Glomerular endothelial cell (primary cell): ENCODE measurements at places on chromosomes 3 and 15. TPM values are rescaled to one million over a fixed set of nuclear protein-coding genes. Genes with fewer than 3 reads are reported as not detected.

The SAMD7 gene
- not detected in 2 replicates for total RNA-seq

The LDHAL6B gene
- total RNA-seq = not detected in 2 replicates

The IQCH gene
- 1.1 and 1.5 TPM in 2 replicates for total RNA-seq

The ASB14 gene
- total RNA-seq = not detected in 2 replicates

The SLC2A2 gene
- not detected in 2 replicates for total RNA-seq

The DTWD1 gene
- total RNA-seq = 8.6 and 12.6 TPM in 2 replicates

The PLOD2 gene
- 79.1 and 122 TPM in 2 replicates for total RNA-seq

The NMNAT3 gene
- 0.68 and 1.5 TPM in 2 replicates for total RNA-seq

The MINAR1 gene
- total RNA-seq = 0.29 and 1.5 TPM in 2 replicates

DNA sequence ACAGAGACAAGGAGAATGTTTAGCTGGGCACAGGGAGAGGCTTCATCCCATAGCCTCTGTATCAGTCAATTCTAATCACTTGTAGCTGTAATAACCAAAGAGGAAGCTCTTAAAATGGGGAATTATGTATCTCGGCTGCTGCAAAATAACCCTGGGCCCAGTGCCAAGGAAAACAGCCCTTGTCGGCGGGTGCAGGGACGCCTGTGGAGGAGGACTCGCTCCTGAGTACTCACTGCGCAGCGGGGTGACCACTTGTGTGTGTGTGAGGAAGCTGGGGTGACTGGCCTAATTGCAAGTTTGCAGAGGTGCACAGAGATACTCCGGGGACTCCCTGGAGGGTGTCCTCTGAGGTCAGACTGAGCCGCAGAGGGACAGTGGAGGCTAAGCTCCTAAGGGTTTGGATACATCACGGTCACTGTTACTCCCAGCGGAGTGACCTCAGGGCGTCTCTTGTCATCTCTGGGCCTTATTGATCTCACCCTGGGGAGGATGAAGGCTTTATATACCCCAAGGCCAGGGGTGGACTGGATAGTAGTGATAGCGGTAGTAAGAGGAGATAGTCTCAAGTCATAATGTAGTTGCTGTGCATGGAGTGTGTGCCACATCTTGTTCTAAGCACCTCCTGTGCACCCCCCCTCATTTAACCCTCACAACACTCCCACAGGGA, 37.2 kb downstream of the SLC6A6 start:
- no peak for DNase-seq

DNA sequence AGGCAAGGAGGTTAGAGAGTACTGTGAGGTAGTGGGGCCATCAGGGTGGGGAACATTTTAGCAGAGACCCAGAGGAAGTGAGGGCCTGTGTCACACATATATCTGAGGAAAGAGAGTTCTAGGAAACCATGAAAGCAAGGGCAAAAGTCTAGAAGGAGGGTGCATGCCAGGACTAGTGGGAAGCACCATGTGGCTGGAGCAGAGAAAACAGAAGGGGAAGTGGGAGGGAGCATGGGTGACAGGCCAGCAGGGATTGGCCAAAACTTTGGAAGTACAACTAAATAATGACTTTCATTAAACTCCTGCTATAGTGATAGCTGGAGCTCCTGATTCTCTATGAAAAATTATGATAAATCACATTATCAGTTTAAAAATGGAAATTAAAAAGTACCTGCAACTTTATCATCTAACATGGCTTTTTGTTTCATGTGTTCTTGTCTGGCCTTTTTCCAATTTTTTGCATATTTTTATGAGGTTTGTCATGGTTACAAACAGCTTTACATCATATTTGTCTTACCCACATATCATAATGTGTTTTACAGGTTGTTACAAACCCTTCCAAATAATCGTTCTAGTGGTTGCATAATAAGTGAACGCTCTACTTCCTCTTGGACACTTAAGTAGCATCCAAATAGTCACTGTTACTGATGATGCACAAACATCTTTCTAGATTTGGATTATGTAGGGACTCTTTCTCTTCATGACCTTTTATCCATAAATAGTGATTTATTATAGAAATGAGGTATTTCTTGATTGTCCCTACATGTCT, 168.3 kb downstream of the NEK10 start:
- no peak for DNase-seq

- DNase-seq = no peak
These were observed 114.6 kb downstream of the SLCO3A1 start for GRCh38 chr15:91967935-91968606.

- DNase-seq = no peak
These were observed 89.5 kb downstream of the ZMAT3 start for GRCh38 chr3:178982137-178982536.

DNA sequence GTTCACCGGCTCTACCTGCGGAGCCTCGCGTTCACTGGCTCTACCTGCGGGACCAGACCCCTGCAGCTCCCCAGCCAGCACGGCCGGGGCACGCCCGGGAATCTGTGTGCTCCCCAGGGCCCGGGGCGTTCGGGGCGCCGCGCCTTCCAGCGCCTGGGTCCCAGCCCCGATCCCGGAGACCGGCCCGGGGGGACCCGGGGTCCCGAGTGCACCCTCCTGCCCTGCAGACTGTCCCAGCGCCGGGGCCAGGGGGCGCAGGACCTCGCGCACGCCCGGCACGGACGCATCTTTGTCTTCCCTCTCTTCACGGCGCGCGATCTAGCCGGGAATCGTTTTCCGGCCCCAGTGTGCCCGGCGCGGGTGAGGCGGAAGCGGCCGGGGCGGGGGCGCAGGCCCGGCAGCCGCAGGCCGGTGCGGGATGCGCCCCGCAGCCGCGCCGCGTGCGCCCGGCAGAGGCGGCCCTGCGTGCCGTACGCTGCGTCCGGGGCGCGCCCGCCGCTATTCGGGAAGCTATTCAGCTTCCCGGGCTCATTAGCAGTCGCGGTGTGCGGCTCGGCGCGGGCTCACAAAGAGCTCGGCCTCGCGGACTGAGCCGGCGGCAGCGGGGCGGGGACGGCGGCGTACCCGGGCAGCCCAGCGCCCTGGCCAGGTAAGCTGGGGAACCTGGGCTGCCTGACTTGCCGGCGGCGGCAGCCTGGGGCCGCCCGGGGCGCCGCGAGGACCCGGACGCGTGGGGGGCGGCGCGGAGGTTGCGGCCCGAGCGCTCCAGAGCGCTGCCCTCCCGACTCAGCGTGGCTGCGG, at the start of gene APBA2:
Gene APBA2 (plus strand): TSS at position 345 of the 801 bp plus-strand sequence. CDS start 167,911 bp downstream, outside the sequence.
- no peak for DNase-seq

- DNase-seq = no peak
These were observed 222.6 kb downstream of the PDCD6IP start for GRCh38 chr3:34020726-34021680.

- DNase-seq = no peak
These were observed 13.2 kb upstream of the STAB1 start for GRCh38 chr3:52481819-52482521.

- no peak for DNase-seq
These were observed 29.2 kb upstream of the CNTN3 start for GRCh38 chr3:74643636-74644035.

GRCh38 chr15:85710340-85710842, 84.3 kb downstream of the KLHL25 start:
- DNase-seq = no peak

- DNase-seq = no peak
These were observed 263.3 kb downstream of the CLSTN2 start for GRCh38 chr3:140198242-140198641.

- DNase-seq = no peak
These were observed 9.5 kb downstream of the CA12 start for GRCh38 chr15:63372018-63372705.

- no peak for DNase-seq
These were observed 96.1 kb downstream of the OPA1 start for GRCh38 chr3:193688834-193689714.

DNA sequence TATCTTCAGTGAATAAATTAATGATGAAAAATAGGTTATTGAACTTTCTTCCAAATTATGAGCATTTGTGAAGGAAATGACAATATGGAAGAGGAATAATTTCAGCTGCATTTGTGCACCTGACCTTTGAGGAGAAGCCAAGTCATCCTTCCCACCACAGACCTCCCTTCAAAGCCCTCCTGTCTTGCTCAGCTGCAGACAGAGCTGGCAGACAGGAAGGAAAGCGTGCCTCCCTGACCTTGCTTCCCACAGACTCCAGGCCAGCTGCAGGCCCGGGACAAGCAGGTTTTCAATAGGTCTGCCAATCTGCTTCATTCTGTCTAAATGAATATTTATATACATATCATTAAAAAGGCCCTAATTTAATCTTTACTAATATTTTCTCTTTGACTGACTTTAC, 152.9 kb upstream of the RBMS3 start:
- no peak for DNase-seq

- no peak for DNase-seq
These were observed 36.5 kb downstream of the CDV3 start for GRCh38 chr3:133610031-133610430.

- no peak for DNase-seq
These were observed 643 bp downstream of the ABCC5 start for GRCh38 chr3:184016811-184017671.

GRCh38 chr3:58237941-58238681, 519 bp downstream of the ABHD6 start:
- DNase-seq = no peak
